ENCODE measurements at places on chromosomes 12 and 14.
A peak's percentile ranks its signal among the peaks of the same experiment; 100 is the strongest.

- DNase-seq, result peak; percentile 92
Observed at GRCh38 chr14:61101803-61102548, 120.9 kb downstream of the SLC38A6 start.

DNA sequence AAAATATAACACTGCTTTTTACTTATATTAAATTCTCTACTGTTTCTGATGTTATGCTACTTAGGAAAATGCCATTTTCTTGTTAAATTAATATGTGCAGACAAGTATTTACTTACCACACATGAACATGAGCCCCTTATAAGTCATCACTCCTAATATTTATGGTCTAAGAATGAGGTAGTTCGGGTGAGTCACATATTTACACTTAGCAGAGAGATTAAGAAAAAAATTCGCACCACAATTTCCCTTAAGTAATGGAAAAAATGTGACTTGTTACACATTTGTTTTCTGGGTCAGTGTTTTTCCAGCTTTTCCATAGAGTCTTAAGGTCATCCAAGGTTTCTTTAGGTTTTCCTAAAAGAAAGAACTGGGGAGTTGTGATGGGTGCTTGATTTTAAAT, 68.3 kb downstream of the RERG start:
- peak; percentile 60 for DNase-seq

GRCh38 chr12:93990832-93991803, 157.3 kb upstream of the PLXNC1 start:
- peak; percentile 58 for DNase-seq

- DNase-seq, result no peak
Observed at GRCh38 chr14:100882026-100882967, 21.2 kb downstream of the RTL1 start.

DNA sequence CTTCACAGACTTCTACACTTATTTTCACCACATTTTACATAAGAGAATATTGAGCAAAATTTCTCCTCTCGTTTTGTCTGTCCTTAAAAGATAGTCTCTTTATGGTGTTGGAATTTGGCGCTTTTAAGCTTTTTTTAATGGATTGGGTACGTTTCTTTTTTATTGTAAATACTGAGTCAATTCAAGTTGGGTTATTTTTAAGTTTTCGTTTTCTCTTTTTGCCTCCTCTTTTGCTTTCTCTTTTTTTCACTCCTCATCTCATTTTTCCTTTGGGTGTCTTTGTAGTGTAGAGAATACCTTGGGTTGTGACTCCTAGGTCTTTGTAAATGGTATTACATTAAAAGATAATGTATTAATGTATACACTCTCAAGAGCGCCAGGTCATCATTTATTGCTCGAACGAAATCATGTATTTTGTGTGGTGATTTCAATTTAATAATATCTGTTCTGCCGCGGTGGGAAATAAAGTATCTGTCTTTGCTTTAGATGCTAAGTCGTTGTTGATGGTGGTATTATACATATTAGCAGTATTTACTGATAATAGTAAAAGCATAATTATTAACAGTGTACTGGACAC, 845 bp downstream of the TMX1 start:
- no peak for DNase-seq

- no peak for DNase-seq
Observed at GRCh38 chr12:49195736-49196135, 6.9 kb upstream of the TUBA1A start.

GRCh38 chr14:46988312-46988711, 336.7 kb upstream of the RPL10L start:
- DNase-seq, result no peak

DNA sequence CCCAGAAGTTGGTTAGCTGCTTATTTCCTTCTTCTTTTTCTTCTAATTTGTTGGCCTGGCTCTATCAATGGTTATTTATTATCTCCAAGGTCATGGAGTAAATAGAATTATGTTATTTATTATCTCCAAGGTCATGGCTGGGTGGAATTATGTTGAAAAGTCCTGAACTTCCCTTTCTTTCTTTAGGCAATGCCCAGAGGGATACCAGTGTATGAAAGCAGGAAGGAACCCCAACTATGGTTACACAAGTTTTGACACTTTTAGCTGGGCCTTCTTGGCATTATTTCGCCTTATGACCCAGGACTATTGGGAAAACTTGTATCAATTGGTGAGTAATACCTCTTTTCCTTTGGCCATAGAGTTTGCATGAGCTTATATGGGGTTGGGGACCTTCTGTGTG, 111.6 kb downstream of the SCN8A start:
- DNase-seq, result no peak

DNA sequence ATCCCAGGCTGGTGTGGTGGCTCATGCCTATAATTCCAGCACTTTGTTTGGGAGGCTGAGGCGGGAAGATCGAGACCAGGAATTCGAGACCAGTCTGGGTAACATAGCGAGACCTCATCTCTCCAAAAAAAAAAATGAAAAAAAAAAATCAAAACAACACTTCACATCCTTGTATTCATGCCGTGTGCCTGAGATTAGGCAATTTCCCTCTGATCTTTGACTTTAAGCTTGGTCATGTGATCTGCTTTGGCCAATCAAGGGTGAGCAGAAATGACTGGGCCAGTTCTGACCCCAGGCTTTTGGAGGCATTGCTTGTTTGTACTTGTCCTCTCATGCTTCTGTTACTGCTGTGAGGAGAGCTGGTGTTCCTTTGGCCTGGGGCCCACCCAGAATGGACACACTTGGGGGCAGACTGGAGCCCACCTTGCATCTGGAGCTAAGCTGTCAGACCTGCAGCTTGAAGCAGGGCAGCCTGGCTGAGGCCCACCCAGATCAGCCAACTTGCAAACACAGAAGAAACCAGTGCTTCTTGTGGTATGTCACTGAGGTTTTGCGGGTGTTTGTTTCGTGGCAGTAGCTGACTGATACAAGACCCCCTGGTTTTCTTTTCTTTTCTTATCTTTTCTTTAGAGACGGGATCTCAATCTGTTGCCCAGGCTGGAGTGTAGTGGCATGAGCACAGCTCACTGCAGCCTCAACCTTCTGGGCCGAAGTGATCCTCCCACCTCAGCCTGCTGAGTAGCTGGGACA, 29.7 kb upstream of the TBX3 start:
- DNase-seq, result no peak

- DNase-seq, result no peak
Observed at GRCh38 chr14:104553166-104554087, 26.1 kb upstream of the C14orf180 start.
